ENCODE measurements at places on chromosomes 12 and 14. TPM values are rescaled to one million over a fixed set of nuclear protein-coding genes. Genes with fewer than 3 reads are reported as not detected.

Gene TMEM132C
- not detected for total RNA-seq

Gene ADAMTS20
- 0.09 TPM for total RNA-seq

Gene GDF3
- not detected for total RNA-seq

Gene CATSPERB
- total RNA-seq, result 0.67 TPM

Gene CLEC2D
- 2.2 TPM for total RNA-seq

Gene RIPK3
- 0.31 TPM for total RNA-seq

Gene ZBTB42
- 7.4 TPM for total RNA-seq

Gene GRIN2B
- not detected for total RNA-seq

GRCh38 chr14:67332468-67332867 lies 27.1 kb downstream of the ATP6V1D start:
- no peaks in the 10 kb centered on the region for H3K4me1 ChIP-seq
- H3K27me3 ChIP-seq, result no peaks in the 10 kb centered on the region
- peaks cover 51% of the 10 kb centered on the region for H3K36me3 ChIP-seq
- no peak overlapping the region for H3K4me3 ChIP-seq
- no peak overlapping the region for H3K27ac ChIP-seq

- no peak overlapping the region for H3K27ac ChIP-seq
- H3K4me1 ChIP-seq, result no peaks in the 10 kb centered on the region
- no peaks in the 10 kb centered on the region for H3K36me3 ChIP-seq
Measured at GRCh38 chr12:71276541-71276940, 118.7 kb upstream of the TSPAN8 start.

- H3K36me3 ChIP-seq, result no peaks in the 10 kb centered on the region
- no peaks in the 10 kb centered on the region for H3K27me3 ChIP-seq
- no peak for DNase-seq
- H3K27ac ChIP-seq, result no peak overlapping the region
- H3K4me3 ChIP-seq, result no peak overlapping the region
Measured at GRCh38 chr14:90419200-90419599, 22.4 kb downstream of the CALM1 start.

- no peaks in the 10 kb centered on the region for H3K4me1 ChIP-seq
- no peaks in the 10 kb centered on the region for H3K27me3 ChIP-seq
- no peaks in the 10 kb centered on the region for H3K36me3 ChIP-seq
- no peak overlapping the region for H3K27ac ChIP-seq
- no peak overlapping the region for H3K4me3 ChIP-seq
Measured at GRCh38 chr12:25501549-25501948, 51.5 kb downstream of the LMNTD1 start.

GRCh38 chr14:95362138-95362494 lies 42.4 kb upstream of the CLMN start:
- DNase-seq, result no peak
- no peaks in the 10 kb centered on the region for H3K4me1 ChIP-seq
- no peak overlapping the region for H3K4me3 ChIP-seq
- H3K27me3 ChIP-seq, result peaks cover 11% of the 10 kb centered on the region
- no peaks in the 10 kb centered on the region for H3K36me3 ChIP-seq

DNA sequence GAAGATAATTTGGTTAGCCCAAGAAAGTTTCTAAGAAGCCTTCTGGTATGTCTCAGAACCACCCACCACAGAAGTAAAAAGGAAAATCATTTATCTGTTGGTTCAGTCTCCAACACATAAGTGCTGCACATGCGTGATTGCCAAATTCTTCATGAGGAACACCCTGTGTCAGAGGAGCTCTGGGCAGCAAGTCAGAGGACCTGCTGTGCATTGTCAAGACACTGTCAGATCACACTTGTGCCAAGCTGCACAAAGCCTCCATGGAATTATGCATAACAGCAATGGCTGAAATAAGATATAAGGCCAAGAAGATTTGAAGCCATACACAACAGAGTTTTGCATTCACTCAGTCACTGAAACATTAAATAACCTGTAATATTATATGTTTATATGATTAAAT lies 1304.7 kb upstream of the FLRT2 start:
- no peaks in the 10 kb centered on the region for H3K36me3 ChIP-seq
- H3K27me3 ChIP-seq, result no peaks in the 10 kb centered on the region
- no peak overlapping the region for H3K27ac ChIP-seq
- DNase-seq, result no peak

DNA sequence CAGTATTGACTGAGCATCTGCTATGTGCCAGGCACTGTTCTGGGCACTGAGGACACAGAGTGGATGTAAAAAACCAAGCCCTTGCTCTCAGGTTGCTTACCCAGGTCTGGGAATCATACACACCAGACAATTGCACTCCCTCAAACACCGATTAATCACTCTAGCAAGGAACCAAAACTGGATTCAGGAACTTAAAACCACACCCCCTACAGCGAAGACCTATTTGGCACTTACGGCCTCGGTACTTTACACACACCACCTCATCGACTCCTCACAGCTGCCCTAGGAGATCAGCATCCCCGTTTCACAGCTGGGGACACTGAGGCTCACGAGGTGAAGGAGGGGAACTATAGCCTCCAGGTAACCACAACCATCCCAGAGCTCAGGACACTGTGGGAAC lies 1.6 kb downstream of the GLTP start:
- H3K4me3 ChIP-seq, result no peak overlapping the region
- peaks cover 18% of the 10 kb centered on the region for H3K4me1 ChIP-seq
- H3K36me3 ChIP-seq, result no peaks in the 10 kb centered on the region
- peaks cover 30% of the 10 kb centered on the region for H3K27me3 ChIP-seq
- no peak for DNase-seq
- no peak overlapping the region for H3K27ac ChIP-seq
